Activated T-cell treated with anti-CD3 and anti-CD28 coated beads, Interleukin-2, amount 50 U/mL, for 4 hours (primary cell): ENCODE measurements at places on chromosomes 3 and 15.

GRCh38 chr15:27133249-27133648 lies 162.3 kb downstream of the GABRG3 start:
- no peak for DNase-seq

DNA sequence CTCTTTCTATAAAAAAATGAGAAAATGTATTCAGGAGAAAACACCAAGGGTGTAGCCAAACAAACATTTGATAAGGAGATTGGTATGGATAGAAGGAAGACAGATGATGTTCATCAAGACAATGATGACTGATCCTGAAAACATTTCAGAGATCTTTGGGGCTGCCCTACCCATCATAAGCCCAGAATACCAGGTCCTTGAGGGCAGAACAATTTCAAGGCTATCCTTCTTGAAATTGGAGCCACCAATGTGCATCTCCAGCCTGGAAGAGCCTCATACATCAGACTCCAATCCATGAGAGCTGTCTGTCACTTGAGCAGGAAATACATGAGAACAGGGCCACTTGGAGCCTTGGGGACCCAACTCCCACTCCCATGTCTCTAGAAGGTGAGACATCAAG lies 89.5 kb upstream of the ANKRD28 start:
- no peak for DNase-seq

DNA sequence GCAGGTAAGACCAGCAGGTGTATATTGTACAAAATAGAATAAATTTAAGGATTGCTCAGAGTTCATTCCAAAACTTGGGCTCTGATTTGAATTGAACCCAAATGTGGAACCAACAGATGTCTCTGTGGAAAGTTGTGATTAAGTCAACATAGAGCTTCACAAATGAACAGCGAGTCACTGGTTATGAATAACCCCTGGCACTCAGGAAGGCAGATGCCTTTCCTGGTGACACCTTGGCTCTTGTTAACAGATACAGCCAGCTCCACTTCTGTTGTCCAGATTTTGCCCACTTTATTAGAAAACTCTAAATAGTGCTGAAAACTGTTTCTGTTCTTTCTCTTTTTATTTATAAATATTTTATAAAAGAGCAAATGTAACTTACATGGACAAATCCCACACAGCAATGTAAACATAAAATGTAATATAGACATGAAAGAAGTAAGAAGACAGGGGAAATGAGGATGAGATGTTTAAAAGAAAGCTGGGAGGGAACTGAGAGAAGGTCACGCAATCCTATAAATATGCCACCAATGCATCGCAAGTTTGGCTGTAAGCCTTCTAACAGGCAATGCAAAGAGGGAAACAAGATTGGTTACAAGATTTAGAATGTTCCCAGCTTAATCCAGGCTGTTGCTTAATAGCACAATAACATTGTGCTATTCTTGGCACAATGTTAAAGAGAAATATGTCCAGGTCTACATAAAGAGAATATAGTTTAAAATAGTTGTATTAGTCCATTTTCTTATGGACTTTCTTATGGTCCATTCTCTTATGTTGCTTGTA lies 495.5 kb downstream of the TAFA4 start:
- no peak for DNase-seq

DNA sequence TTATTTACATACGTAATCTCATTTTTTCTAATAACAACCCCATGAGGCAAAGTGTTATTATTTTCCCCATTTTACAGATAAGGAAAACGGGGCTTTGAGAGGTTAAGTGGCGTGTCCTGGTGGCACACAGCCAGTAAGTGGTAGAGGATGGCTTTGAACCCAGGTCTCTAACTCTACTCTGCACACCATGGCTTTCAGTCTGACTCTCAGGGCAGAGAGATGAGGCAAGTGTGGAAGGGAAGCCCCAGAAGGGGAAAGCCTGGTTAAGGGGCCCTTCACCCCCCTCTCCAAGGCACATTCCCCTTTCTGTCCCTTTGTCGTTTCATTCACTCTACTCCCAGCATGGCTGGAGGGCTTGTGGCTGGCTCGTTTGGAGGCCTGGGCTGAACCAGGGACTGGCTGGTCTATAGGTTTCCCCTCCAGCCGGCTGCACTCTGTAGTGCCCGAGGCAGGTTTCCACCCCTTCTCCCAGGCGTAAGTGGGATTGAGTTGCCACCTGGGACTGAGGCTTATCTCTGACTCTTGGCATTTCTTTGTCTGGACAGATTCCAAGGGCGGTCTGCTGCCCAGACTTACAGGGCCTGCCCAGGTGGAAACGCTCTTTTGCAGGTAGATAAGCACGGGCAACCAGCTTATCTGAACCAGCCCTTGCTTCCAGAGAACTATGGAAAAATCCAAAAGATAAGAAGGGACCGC lies 12.1 kb downstream of the SEMA4B start:
- no peak for DNase-seq

DNA sequence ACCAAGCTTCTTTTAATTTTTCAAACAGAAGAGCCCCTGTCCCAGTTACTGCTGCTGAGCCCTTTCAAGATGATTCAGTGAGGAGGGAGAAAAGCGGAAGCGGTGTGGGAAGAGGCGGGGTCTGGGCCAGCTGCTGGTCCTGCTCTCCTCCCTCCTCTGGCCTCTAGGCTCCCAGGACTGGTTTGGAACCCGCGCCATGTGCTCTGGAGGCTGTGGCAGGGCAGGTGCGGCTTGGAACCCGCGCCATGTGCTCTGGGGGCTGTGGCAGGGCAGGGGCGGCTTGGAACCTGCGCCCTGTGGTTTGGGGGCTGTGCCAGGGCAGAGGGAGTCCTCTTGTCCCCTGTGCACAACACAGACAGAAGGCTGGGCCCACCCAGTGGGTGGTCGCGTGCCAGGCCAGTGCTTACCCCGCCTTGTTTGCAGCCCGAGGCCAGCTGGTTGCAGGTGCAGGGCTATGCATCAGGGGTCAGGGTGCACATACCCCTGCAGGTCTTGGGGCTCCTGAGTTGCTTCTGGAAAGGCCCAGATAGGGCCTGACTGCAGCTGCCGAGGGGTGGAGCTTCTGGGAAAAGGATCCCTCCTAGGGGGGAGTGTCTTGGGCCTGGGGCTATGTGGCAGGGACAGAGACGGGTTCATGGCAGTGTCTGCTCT lies 12.2 kb downstream of the ALG1L2 start:
- DNase-seq = no peak

DNA sequence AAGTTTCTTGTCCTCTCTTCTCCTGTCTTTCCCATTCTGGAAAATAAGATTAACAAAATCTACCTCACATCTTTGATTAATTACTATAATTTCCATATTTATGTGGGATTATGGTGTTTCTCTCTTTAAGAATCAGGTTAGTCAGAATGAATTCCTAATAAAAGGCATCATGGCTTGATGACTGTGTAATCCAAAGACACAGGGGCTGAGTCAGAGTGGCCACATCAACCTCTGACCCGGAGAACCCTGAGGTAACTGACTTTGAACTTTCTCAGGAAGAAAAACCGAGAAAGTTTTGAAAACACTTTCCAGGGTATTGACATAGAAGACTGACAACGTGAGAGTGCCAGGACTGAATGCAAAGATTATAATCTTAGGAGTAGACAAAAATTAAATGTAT lies 170.3 kb upstream of the MCTP2 start:
- DNase-seq = no peak

GRCh38 chr3:12729051-12729651 lies 29.9 kb downstream of the TMEM40 start:
- no peak for DNase-seq

GRCh38 chr3:65291448-65292125 lies 603.8 kb upstream of the ADAMTS9 start:
- DNase-seq = no peak

GRCh38 chr3:17301271-17301670 lies 416.5 kb downstream of the PLCL2 start:
- DNase-seq = no peak

GRCh38 chr3:28042707-28043106 lies 198.7 kb upstream of the CMC1 start:
- no peak for DNase-seq

GRCh38 chr3:152349392-152349791 lies 80.7 kb downstream of the MBNL1 start:
- no peak for DNase-seq

- no peak for DNase-seq
Measured at GRCh38 chr3:33093847-33094246, 3.1 kb downstream of the GLB1 start.

GRCh38 chr3:129795186-129796010 lies 98.1 kb downstream of the TMCC1 start:
- DNase-seq = no peak

DNA sequence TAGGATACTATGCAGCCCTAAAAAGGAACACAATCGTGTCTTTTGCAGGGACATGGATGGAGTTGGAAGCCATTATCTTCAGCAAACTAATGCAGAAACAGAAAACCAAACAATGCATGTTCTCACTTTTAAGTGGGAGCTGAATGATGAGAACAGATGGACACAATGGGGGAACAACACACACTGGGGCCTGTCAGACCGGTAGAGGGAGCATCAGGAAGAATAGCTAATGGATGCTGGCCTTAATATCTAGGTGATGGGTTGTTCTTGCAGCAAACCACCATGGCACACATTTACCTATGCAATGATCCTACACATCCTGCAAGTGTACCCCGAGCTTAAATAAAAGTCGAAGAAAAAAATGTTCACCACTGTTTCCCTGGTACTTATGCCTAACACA lies 17.5 kb downstream of the SENP7 start:
- no peak for DNase-seq
